ENCODE measurements at places on chromosomes 4 and X.

GRCh38 chr4:177256950-177257349 lies 52.7 kb upstream of the NEIL3 start:
- no peak for DNase-seq

DNA sequence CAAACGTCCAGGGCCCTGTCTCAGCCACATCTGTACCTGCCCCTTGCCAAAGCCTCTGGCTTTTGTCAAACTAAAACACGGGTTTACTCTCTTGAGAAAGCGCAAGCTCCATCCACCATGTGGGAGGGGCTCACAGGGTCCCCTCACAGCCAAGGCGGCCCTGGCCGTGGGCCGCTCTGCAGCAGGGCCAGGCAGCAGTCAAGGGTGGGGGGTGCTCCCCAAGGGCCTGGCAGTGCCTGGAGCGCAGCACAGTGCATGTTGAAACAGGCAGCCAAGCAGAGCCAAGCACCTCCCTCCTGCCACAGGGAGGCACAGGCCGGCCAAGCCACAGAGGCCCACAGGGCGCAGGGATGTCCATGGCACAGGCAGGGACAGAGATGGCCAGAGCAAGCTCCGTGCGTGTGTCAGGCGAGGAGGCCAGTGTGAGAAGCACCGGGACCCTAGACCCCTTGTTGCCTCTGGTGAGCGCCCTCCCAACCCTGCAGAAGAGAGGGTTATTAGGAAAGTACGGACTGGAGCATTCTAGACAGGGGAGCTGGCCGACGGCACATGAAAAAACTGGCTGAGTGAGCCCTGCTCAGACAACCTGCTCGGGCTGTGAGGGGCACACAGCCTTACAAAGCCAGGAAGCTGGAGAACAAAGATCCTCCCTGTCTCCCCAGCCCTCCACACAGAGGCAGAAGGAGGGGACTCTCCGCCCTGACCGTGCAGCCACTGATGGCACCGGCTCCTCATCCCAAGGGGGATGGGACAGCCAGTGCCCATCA lies 39.0 kb downstream of the FAM53A start:
- DNase-seq, result no peak

GRCh38 chr4:81491943-81492342 lies 20.2 kb upstream of the RASGEF1B start:
- no peak for DNase-seq

GRCh38 chr4:41267997-41268396 lies 11.3 kb downstream of the UCHL1 start:
- DNase-seq, result no peak

GRCh38 chrX:150736475-150736874 lies 43.3 kb downstream of the MTMR1 start:
- DNase-seq, result no peak

- no peak for DNase-seq
These were observed 895 bp downstream of the ADGRL3 start for GRCh38 chr4:61200916-61201526.

DNA sequence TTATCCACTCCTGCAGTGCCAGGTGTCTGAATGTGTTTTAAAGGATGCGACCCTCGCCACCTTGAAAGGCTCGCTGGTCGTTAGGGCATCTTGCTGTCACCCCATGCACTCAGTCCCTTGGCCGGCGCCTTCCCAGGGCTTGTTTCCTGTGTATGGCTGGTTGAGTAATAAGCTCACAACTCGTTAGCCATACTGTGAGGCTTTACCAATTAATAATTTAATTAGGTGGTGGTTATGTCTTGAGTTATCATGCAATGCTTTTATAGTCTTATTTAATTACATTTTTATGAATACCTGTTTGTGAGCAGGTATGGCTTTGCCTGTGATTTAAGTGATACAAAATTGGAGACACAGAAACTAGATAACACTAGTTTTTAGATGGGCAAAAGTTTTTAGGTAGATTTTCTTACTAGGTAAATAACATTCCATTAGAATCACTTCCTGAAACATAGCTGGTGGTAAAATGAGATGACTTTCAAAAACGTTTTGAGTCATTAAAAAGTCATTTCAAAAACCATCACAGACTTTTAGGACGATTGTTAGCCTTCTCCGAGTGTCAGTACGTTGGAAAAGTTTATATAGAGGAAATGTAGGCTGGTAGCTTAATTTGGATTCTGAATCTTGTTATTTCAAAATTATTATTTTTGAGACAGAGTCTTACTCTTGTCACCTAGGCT lies 18.2 kb downstream of the PTTG2 start:
- DNase-seq, result no peak
